Endodermal cell (in vitro differentiated cells): ENCODE measurements at places on chromosomes 16 and 17.

- peaks cover 10% of the 10 kb centered on the region for H3K4me1 ChIP-seq
- H3K4me3 ChIP-seq, result no peak overlapping the region
- no peaks in the 10 kb centered on the region for H3K36me3 ChIP-seq
Observed at GRCh38 chr17:27553019-27553511, 77.9 kb upstream of the LGALS9 start.

- DNase-seq, result peak; percentile 81
- H3K36me3 ChIP-seq, result no peaks in the 10 kb centered on the region
- no peaks in the 10 kb centered on the region for H3K4me1 ChIP-seq
- peaks cover 47% of the 10 kb centered on the region for H3K27me3 ChIP-seq
- H3K4me3 ChIP-seq, result no peak overlapping the region
Observed at GRCh38 chr16:1338119-1338730, 4.8 kb downstream of the BAIAP3 start.

- DNase-seq, result peak; percentile 79
- H3K27ac ChIP-seq, result no peak overlapping the region
- peaks cover 4% of the 10 kb centered on the region for H3K36me3 ChIP-seq
- H3K4me1 ChIP-seq, result peaks cover 19% of the 10 kb centered on the region
Observed at GRCh38 chr17:14341866-14342265, 41.0 kb downstream of the HS3ST3B1 start.

GRCh38 chr17:20173091-20173490, 163.9 kb downstream of the SPECC1 start:
- H3K36me3 ChIP-seq, result no peaks in the 10 kb centered on the region
- no peak for DNase-seq
- H3K27me3 ChIP-seq, result no peaks in the 10 kb centered on the region
- no peak overlapping the region for H3K4me3 ChIP-seq
- H3K4me1 ChIP-seq, result peaks cover 9% of the 10 kb centered on the region

GRCh38 chr17:2178798-2179501, 124.0 kb downstream of the HIC1 start:
- H3K4me1 ChIP-seq, result peaks cover 34% of the 10 kb centered on the region
- no peak overlapping the region for H3K4me3 ChIP-seq
- H3K36me3 ChIP-seq, result peaks cover 88% of the 10 kb centered on the region
- DNase-seq, result no peak

GRCh38 chr16:66848172-66848571, 4.0 kb downstream of the CA7 start:
- no peak overlapping the region for H3K4me3 ChIP-seq
- no peaks in the 10 kb centered on the region for H3K4me1 ChIP-seq
- H3K27ac ChIP-seq, result no peak overlapping the region
- no peaks in the 10 kb centered on the region for H3K36me3 ChIP-seq

- no peaks in the 10 kb centered on the region for H3K36me3 ChIP-seq
- no peaks in the 10 kb centered on the region for H3K27me3 ChIP-seq
- peak; percentile 88 for DNase-seq
- no peaks in the 10 kb centered on the region for H3K4me1 ChIP-seq
- no peak overlapping the region for H3K27ac ChIP-seq
Observed at GRCh38 chr17:74601944-74602572, 10.0 kb upstream of the CD300LD start.

DNA sequence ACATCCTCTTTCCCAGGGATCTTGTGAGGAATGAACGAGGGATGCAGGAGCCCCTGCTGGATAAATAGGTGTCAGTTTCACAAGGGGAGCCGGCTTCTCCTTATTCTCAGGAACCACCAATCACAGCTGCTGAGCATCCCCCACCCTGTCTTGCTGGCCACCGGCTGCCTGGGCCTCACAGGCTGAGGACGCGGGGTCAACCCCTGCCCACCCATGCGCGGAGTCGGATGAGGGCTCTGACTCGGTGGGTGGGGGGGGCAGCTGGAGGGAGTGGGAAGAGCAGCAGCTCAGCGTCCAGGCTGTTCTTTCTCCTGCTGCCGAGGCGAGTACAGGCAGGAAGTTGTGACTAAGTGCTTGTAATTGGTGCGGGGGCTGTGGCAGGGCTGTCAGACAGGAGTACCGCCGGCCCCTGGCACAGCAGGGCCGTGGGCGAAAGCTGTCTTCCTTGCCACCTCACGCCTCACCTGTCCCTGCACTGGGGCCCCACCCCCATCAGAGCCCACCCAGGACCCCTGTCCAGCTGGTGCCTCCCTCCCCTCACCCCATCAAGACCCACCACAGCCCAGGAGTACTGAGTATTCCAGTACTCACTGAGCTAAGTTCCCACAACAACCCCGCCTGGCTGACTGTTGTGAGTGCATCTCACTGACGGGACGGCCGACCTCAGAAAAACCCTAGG, 11.0 kb upstream of the DPEP1 start:
- no peaks in the 10 kb centered on the region for H3K36me3 ChIP-seq
- H3K4me3 ChIP-seq, result no peak overlapping the region
- no peaks in the 10 kb centered on the region for H3K27me3 ChIP-seq
- peak; percentile 87 for DNase-seq
- no peaks in the 10 kb centered on the region for H3K4me1 ChIP-seq

GRCh38 chr16:10522966-10523365, 57.4 kb downstream of the EMP2 start:
- no peaks in the 10 kb centered on the region for H3K27me3 ChIP-seq
- no peak overlapping the region for H3K27ac ChIP-seq
- H3K4me3 ChIP-seq, result no peak overlapping the region
- no peaks in the 10 kb centered on the region for H3K4me1 ChIP-seq

DNA sequence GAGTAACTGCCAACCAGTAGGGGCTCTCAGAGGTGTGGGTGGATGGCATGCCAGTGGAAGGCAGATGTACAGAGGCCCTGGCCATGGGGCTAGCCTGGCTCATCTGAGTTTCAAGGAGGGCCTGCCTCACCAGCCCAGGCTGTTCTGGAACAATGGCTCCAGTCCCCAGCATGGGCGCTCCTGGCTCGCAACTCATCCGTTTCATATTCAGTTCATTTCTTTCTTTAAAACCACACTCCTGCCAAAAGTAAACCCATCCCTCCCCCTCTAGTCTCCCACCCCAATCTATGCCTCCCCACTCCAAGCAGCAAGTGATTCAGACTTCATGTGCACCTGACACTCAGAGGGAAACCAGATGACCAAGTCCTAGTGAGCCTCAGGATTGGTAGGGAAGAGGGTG, 2.4 kb downstream of the CCL13 start:
- no peaks in the 10 kb centered on the region for H3K4me1 ChIP-seq
- no peaks in the 10 kb centered on the region for H3K27me3 ChIP-seq
- H3K4me3 ChIP-seq, result no peak overlapping the region
- H3K36me3 ChIP-seq, result no peaks in the 10 kb centered on the region
- H3K27ac ChIP-seq, result no peak overlapping the region

DNA sequence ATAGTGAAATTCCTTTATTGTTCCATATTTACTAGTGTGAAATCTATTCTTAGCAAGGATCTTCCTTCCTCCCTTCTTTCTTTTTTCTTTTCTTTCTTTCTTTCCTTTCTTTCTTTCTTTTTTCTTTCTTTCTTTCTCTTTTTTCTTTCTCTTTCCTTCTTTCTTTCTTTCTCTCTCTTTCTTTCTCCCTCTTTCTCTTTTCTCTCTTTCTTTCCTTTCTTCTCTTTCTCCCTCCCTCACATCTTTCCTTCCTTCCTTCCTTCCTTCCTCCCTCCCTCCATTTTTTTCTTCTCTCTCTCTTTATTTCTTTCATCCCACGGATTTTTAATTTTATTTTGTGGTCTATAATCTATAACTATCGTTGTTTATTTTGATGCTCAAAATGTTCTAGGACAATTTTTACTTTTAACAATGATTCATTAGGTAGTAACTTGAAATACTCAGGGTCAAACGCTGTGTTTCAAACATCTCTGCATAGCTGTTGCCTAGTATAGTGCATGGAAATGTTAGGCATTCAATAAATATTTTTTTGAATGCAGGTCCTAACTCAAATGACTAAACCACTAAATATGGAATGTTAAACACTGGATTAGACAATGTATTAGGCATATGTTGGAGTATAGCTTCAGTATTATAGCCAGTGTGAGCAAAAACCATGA, 178.3 kb downstream of the MAP2K6 start:
- H3K27ac ChIP-seq, result no peak overlapping the region
- H3K4me3 ChIP-seq, result no peak overlapping the region
- no peaks in the 10 kb centered on the region for H3K4me1 ChIP-seq
- DNase-seq, result no peak

DNA sequence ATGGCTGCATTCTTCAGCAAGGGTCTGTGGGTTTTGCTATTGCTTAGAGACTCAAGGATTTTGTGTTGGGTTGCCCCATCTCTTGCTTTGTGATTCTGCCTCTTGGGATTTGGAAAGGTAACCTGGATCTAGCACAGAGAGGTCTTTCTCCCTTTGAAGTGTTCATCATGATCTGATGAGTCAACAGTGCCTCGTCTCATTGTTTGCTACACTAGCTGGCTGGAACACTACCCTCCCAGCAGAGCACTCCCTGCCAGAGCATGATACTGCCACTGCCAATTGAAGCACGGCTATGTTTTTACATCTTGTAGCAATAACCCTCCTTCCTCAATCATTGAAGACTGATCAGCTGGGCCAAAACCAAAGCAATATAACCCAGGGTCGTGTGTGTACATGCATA, 361.0 kb downstream of the CDH13 start:
- H3K27ac ChIP-seq, result no peak overlapping the region
- H3K36me3 ChIP-seq, result no peaks in the 10 kb centered on the region
- H3K4me1 ChIP-seq, result no peaks in the 10 kb centered on the region
- no peak overlapping the region for H3K4me3 ChIP-seq
- no peak for DNase-seq

GRCh38 chr16:81466356-81466980, 21.9 kb downstream of the CMIP start:
- H3K27ac ChIP-seq, result peak overlapping the region; percentile 68
- peaks cover 20% of the 10 kb centered on the region for H3K36me3 ChIP-seq
- no peak overlapping the region for H3K4me3 ChIP-seq
- no peaks in the 10 kb centered on the region for H3K27me3 ChIP-seq

DNA sequence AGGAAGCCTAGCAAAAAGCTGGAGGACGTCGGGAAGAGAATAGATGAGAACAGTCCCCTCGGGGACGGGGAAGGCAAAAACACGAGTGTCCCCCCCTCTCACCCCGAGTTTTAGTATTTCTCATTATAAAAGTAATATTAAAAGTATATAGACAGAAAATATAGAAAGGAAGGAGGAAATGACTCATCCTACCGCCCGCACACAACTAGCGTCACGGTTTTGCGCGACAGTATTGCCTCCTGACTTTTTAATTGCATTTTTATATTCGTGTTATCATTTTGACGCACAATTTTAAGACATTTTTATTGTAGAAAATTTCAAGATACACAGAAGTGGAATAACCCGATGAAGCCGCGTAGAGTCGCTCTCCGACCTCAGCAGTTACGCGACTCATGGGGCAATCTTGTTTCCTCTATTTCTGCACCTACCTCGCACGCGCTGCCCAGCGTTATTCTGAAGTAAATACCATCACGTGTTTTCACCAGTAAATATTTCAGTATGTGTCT, 652 bp upstream of the SLC25A19 start:
- peak overlapping the region; percentile 92 for H3K4me3 ChIP-seq
- no peak for DNase-seq

DNA sequence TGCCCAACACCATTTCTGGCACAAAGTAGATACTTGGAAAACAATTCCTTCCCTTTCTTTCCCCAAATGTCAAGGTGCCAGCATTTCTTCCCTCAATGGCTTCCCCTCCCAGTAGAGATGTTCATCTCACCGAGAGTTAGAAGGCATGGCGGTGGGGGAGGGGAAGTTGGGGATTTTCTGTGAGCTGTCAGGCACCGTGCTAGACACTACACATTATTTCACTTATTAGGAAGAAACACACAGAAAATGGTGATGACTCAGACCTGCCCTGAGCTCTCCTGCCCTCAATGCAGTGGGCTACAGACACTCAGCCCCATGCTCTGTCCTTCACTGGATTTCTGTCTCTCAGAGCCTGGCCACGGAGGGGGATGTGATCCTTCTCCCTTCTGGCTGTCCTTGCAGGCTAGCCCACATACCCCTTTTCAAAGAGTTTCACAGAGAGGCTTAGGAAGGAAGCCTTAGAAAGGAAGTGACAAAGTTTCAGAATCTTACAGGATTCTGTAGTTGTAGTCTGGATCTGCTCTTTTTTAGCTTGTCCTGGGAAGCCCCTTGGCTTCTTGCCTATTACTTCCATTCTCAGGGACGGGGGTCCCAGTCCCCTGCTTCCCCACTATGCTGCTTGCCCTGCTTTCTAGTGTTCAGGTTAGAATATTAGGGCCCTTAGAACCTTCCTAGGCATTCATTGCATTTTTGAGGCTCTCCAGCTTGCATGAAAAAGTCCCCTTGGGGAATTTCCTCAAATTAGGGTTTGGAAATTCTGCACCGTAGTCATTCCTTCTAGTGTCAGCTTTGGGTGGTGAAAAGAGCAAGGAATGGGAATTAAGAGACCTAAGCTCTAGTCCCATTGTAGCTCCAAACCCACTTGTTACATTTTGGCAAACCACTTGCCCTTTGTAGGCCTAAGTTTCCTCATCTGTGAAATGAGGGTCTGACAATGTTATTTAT, 12.2 kb upstream of the CCL5 start:
- no peak for DNase-seq
- H3K4me1 ChIP-seq, result peaks cover 2% of the 10 kb centered on the region

DNA sequence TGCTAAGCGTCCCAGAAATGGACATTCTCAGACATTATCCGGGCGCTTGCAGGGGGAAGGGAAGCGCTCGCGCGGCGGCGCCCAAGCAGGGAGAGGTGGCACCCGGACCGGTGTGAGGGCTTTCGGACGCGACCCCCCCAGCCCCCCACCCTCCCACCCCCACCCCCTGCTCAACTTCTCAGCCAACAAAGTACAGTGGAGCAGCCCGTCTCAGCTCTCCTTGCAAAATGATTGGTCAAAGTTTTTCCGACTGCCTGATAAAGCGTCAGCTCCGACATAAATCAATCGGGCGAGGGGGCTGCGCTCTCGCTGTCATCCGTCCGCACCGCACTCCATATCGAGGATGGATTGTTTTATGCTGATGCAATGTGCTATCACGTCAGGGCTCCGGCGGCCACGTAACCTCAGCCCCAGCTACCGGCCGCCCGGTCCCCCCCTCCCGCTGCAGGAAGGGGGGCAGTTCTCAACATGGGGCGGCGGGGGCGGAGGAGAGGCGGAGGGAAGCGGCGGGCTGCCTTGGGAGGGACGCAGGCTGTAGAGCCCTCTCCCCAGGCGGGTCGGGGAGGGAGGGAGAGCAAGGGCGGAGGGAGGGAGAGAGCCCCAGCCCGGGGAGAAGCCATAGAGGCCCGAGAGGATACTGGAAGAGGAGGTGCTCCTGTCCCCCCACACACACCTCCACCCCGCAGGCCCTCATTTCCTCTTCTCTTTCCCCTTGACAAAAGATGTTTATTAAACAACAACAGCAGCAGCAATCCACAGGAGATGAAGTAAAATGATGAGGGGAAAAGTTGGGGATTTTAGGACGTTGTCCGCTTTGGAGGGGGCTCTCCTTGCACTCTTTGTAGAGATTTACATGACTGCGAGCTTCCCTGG, at the start of gene HOXB9:
HOXB9 (minus strand) TSS at position 114 of the 873 bp plus-strand sequence; CDS start at position 25, 89 bp downstream.
- H3K36me3 ChIP-seq, result no peaks in the 10 kb centered on the region
- peak within 1 kb of the TSS; percentile 68 for H3K4me3 ChIP-seq
- H3K27ac ChIP-seq, result peak within 1 kb of the TSS; percentile 37
- no peaks in the 10 kb centered on the region for H3K4me1 ChIP-seq
- H3K27me3 ChIP-seq, result peaks cover 100% of the 10 kb centered on the region

GRCh38 chr16:73154063-73154870, 106.3 kb upstream of the ZFHX3 start:
- H3K4me1 ChIP-seq, result peaks cover 2% of the 10 kb centered on the region
- no peaks in the 10 kb centered on the region for H3K27me3 ChIP-seq
- H3K27ac ChIP-seq, result no peak overlapping the region
- no peak for DNase-seq
- H3K4me3 ChIP-seq, result no peak overlapping the region
- no peaks in the 10 kb centered on the region for H3K36me3 ChIP-seq
